ENCODE measurements at places on chromosomes 12 and 14. TPM values are rescaled to one million over a fixed set of nuclear protein-coding genes. Genes with fewer than 3 reads are reported as not detected.
A peak's percentile ranks its signal among the peaks of the same experiment; 100 is the strongest.

DNA sequence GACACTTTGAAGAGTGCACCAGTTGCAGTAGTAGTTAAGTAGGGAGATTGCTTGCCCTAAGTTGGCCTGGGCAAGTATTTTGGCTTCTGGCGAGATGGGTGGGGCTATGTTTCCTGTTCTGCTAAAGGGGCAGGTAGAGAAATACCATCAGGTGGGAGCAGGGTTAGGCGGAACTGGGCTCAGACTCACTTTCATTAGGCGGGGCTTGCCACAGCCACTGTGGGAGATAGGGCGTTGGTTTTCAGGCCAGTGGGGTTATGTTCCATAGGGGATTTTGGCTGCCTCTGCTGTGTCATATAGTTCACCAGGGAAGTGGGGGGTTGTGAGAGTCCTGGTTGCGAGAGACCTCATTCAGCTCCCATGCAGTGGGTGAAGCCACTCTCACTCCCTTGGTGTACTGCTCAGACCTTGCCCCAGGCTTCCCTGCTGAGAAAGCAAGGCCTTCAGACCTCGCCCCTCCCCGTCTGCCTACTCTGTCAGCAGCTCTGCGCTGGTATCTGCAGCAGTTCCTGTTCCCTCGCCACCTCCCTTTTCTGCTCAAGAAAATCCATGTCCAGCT, 43.3 kb downstream of the AEBP2 start:
- DNase-seq: no peak
- no peak overlapping the region for H3K4me3 ChIP-seq
- no peaks in the 10 kb centered on the region for H3K27me3 ChIP-seq
- H3K4me1 ChIP-seq: no peaks in the 10 kb centered on the region

DNA sequence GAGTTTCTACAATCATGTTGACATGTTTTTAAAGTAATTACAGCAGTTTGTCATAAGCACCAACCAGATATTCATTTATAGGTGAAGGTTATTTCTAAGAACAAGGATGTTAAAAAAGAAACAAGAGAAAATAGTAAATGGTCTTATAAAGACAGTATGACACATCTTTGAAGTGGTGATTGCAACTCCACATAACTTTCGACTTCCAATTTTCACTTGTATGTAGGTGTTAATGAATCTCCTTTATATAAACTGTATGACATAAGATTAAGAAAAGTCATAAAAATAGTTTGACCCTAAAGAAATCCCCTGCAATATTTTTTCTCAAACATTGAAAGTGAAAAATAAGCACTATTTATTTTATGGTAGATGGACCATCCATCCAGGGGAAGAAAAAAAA, 144.8 kb upstream of the PTPRQ start:
- no peak for DNase-seq
- H3K36me3 ChIP-seq: no peaks in the 10 kb centered on the region
- H3K27me3 ChIP-seq: no peaks in the 10 kb centered on the region
- no peak overlapping the region for H3K27ac ChIP-seq

GRCh38 chr12:68940731-68941130, 7.8 kb upstream of the CPM start:
- DNase-seq: no peak
- H3K36me3 ChIP-seq: no peaks in the 10 kb centered on the region
- no peaks in the 10 kb centered on the region for H3K27me3 ChIP-seq
- no peaks in the 10 kb centered on the region for H3K4me1 ChIP-seq
- no peak overlapping the region for H3K27ac ChIP-seq

DNA sequence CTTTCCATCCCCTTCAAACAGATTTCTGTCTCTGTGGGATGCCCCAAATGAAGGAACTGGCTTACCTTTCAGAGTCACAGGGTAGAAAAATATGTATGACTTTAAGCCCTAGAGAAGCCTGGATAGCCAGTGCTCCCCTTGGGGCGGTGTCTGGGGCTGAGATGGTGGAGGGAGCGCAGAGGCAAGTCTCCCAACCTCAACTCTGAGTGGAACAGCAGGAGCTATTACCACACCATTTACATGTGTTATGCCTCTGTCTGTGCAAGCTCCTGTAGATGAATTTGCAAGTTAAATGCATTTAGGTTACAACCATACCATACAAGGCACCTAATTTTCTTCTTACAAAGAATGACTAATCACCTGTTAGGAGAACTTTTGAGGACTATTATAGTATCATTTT, 50.4 kb upstream of the CLMN start:
- no peak overlapping the region for H3K4me3 ChIP-seq
- no peaks in the 10 kb centered on the region for H3K36me3 ChIP-seq
- peaks cover 4% of the 10 kb centered on the region for H3K27me3 ChIP-seq
- no peak overlapping the region for H3K27ac ChIP-seq

- peaks cover 5% of the 10 kb centered on the region for H3K4me1 ChIP-seq
- no peaks in the 10 kb centered on the region for H3K27me3 ChIP-seq
- H3K27ac ChIP-seq: no peak overlapping the region
- no peaks in the 10 kb centered on the region for H3K36me3 ChIP-seq
These were observed 242.3 kb downstream of the ANO6 start for GRCh38 chr12:45458238-45458637.

GRCh38 chr14:74574706-74575105, 37.3 kb downstream of the LTBP2 start:
- H3K4me3 ChIP-seq: no peak overlapping the region
- peak; percentile 23 for DNase-seq
- peaks cover 83% of the 10 kb centered on the region for H3K4me1 ChIP-seq

GRCh38 chr14:97271451-97271960, 474.3 kb downstream of the VRK1 start:
- no peaks in the 10 kb centered on the region for H3K36me3 ChIP-seq
- no peaks in the 10 kb centered on the region for H3K4me1 ChIP-seq
- H3K27me3 ChIP-seq: no peaks in the 10 kb centered on the region
- DNase-seq: no peak

GRCh38 chr14:100640471-100641273, 53.5 kb upstream of the BEGAIN start:
- H3K4me3 ChIP-seq: no peak overlapping the region
- H3K27me3 ChIP-seq: no peaks in the 10 kb centered on the region
- no peak for DNase-seq
- H3K36me3 ChIP-seq: no peaks in the 10 kb centered on the region
- H3K27ac ChIP-seq: no peak overlapping the region

DNA sequence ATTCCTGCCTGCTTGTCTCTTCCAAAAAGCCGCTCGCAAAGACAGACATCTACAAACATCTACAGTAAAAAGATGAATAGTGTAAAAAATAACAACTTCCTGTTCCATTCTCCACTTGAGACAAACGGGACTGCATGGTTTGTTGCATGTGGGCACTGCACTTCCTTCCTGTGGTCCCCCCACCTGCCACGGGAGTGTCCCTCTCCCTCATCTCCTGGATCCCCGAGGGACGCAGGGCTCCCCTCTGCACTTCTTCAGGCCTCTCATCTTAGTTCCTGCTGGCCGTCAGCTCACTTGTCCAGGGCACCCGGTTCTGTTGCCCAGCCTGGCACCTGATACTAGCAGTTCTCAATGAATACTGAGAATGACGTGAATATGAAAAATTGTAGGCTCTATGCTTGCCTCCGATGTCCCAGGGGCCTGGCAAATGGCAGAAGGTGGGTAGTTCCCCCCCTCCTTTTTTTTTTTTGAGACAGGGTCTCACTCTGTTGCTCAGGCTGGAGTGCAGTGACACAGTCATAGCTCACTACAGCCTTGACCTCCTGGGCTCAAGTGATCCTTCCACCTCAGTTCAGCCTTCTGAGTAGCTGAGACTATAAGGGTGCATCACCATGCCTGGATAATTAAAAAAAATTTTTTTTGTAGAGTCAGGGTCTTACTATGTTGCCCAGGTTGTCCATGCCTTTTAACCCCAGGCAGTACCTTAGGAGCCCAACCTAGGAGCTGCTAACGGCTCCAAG, 3.5 kb upstream of the KLC1 start:
- peak overlapping the region; percentile 93 for H3K27ac ChIP-seq
- DNase-seq: no peak
- no peaks in the 10 kb centered on the region for H3K27me3 ChIP-seq
- H3K4me3 ChIP-seq: no peak overlapping the region
- H3K36me3 ChIP-seq: no peaks in the 10 kb centered on the region

GRCh38 chr12:124640056-124640455, 72.6 kb upstream of the NCOR2 start:
- no peaks in the 10 kb centered on the region for H3K27me3 ChIP-seq
- H3K27ac ChIP-seq: no peak overlapping the region
- H3K4me3 ChIP-seq: no peak overlapping the region
- no peaks in the 10 kb centered on the region for H3K4me1 ChIP-seq
- H3K36me3 ChIP-seq: no peaks in the 10 kb centered on the region

DNA sequence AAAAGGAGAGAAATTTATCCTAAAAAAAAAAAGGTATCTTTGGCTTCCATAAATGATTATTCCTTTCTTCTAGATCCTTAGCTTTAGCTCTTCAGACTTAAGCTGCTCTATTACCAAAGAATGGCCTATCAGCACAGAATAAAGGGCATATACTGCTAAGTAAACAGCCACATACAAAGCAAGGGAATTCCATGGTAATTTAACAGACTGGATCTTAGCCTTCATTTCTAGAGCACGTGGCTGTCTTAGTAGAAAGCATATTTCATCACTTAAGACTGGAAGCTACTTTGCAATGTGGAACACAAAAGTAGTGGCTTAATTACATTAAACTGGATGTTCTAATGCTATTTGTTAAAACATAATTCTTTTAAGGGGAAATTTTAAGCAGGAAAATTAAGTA, 23.1 kb downstream of the TMED10 start:
- no peaks in the 10 kb centered on the region for H3K27me3 ChIP-seq
- no peak overlapping the region for H3K27ac ChIP-seq
- DNase-seq: no peak
- peaks cover 2% of the 10 kb centered on the region for H3K4me1 ChIP-seq
- H3K36me3 ChIP-seq: peaks cover 12% of the 10 kb centered on the region

GRCh38 chr12:71393625-71394024, 46.0 kb upstream of the LGR5 start:
- no peak overlapping the region for H3K4me3 ChIP-seq
- H3K27me3 ChIP-seq: no peaks in the 10 kb centered on the region
- no peak overlapping the region for H3K27ac ChIP-seq
- peaks cover 11% of the 10 kb centered on the region for H3K4me1 ChIP-seq
- H3K36me3 ChIP-seq: no peaks in the 10 kb centered on the region

- no peak overlapping the region for H3K4me3 ChIP-seq
- no peaks in the 10 kb centered on the region for H3K36me3 ChIP-seq
- no peaks in the 10 kb centered on the region for H3K27me3 ChIP-seq
- no peak for DNase-seq
These were observed 730.0 kb upstream of the TMEM132C start for GRCh38 chr12:127536833-127537428.

DNA sequence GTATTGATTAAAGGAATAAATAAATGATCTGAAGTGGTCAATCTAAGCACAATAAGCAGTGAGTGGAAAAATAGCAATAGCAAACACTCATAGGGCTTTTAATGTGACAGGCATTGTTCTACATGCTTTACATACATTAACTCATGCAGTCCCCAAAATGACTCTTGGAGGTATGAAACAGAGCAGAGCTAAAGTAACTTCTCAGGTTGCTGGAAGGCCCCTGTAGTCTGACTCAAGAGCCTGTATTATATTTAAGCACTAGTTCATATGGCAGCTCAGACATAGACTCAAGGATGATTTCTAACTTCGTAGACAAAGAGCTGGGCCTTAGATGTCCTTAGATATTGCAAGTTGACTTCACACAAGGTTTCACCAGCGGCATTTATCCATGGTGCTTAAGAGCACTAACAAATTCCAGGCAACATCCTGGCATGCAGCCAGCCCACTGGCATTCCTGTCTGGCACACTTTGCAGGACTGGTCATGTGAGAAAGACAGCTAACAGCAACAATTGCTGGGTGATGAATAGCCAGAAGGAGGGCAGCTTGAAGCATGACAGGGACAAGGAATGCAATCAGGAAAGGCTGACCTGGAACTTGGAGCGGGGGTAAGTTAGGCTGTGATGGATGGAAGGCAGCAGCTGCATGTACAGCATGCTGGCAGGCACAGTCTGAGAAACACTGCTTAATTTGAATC, 22.9 kb upstream of the KTN1 start:
- H3K4me1 ChIP-seq: peaks cover 11% of the 10 kb centered on the region
- H3K27me3 ChIP-seq: no peaks in the 10 kb centered on the region
- peak; percentile 87 for DNase-seq
- no peaks in the 10 kb centered on the region for H3K36me3 ChIP-seq

GRCh38 chr12:122029620-122030423, 8.1 kb downstream of the BCL7A start:
- no peak overlapping the region for H3K27ac ChIP-seq
- DNase-seq: no peak
- H3K36me3 ChIP-seq: no peaks in the 10 kb centered on the region
- no peak overlapping the region for H3K4me3 ChIP-seq
- no peaks in the 10 kb centered on the region for H3K4me1 ChIP-seq

- H3K4me3 ChIP-seq: no peak overlapping the region
- H3K36me3 ChIP-seq: no peaks in the 10 kb centered on the region
- H3K4me1 ChIP-seq: no peaks in the 10 kb centered on the region
- H3K27ac ChIP-seq: no peak overlapping the region
- DNase-seq: no peak
These were observed 154.9 kb downstream of the DYRK2 start for GRCh38 chr12:67803278-67803993.

GRCh38 chr14:74577247-74577947, 34.6 kb downstream of the LTBP2 start:
- 0 out of 2 replicates have a peak, but pooled peaks cover 5% of the 10 kb centered on the region for H3K36me3 ChIP-seq
- DNase-seq: peak; percentile 58
- H3K27me3 ChIP-seq: no peaks in the 10 kb centered on the region
- H3K4me1 ChIP-seq: peaks cover 70% of the 10 kb centered on the region
- H3K4me3 ChIP-seq: no peak overlapping the region

DNA sequence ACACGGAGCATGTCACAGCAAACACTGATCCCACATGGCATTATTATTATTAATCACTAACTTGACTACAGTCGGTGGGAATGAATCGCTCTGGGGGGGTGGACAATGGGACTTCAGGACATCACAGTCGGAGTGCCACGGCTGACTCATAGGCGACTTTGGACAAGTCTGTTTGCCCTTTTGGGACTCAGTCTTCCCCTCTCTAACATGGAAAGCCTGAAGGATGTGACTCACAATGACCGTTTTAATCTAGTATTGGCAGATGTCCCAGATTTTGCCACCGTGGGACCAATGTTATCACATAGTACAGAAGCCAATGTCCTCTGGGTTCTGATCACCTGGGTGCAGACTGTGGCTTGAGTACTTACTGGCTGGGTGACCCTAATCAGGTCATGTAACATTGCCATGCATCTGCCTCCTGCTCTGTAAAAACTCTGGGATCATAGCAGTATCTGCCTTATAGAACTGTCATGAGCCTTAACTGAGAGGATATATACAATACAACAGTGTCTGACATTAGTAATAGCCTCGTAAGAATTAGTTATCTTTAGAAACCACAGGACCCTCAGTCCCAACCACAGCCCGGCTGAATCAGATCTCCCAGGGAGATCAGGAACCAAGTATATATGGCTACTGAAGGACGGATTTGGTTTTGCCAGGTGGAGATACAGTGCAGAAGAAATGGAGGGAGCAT, 362.6 kb downstream of the BCL11B start:
- H3K27me3 ChIP-seq: no peaks in the 10 kb centered on the region
- H3K36me3 ChIP-seq: no peaks in the 10 kb centered on the region
- DNase-seq: peak; percentile 38

The TAS2R31 gene
- 0.97 TPM for total RNA-seq

The MMP19 gene
- total RNA-seq: 17.6 TPM

The ASB2 gene
- not detected for total RNA-seq

The TROAP gene
- total RNA-seq: 6.2 TPM

The RIPK3 gene
- total RNA-seq: 2.2 TPM

The LRRK2 gene
- total RNA-seq: 7.0 TPM
